ENCODE measurements at places on chromosomes 1 and 21.

DNA sequence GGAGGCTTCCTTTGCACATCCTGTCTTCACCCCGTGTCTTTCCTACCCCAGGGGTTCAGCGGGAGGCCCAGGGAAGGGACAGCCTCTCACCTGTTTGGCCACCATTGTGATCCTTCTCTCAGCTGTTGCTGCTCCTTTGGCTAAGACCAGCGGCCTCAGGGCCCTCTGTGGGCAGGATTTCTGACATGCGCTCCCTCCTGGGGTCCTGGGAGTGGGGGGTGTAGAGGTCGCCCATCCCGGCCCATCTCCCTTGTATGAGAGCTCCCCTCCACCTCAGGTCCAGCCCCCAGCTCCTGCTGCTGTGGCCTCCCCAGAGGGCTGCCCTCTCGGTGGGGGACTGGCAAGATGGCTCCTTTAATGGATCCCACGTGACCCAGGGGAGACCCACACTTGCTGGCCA, 120.5 kb downstream of the PRDM2 start:
- DNase-seq: no peak

DNA sequence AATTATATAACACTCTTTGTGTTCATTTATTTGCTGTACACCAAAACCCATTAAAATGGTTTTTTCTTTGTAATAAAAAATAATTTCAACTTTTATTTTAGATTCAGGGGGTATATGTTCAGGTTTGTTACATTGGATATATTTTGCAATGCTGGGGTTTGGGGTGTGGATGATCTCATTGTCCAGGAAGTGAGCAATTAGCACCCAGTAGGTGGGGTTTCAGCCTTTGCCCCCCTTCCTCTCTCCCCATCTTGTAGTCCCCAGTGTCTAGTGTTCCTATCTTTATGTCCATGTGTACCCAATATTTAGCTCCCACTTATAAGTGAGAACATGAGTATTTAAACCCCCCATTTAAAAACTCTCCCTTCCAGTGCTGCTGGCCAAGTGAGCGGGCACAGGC, 184.6 kb downstream of the RHOU start:
- no peak for DNase-seq

- no peak for DNase-seq
These were observed 130.8 kb downstream of the BEND5 start for GRCh38 chr1:48645883-48646282.

GRCh38 chr1:236302941-236303340, 21.2 kb upstream of the ERO1B start:
- no peak for DNase-seq

GRCh38 chr1:50955116-50955515, 5.0 kb downstream of the FAF1 start:
- no peak for DNase-seq

- DNase-seq: no peak
These were observed 39.5 kb upstream of the CASZ1 start for GRCh38 chr1:10835822-10836421.

DNA sequence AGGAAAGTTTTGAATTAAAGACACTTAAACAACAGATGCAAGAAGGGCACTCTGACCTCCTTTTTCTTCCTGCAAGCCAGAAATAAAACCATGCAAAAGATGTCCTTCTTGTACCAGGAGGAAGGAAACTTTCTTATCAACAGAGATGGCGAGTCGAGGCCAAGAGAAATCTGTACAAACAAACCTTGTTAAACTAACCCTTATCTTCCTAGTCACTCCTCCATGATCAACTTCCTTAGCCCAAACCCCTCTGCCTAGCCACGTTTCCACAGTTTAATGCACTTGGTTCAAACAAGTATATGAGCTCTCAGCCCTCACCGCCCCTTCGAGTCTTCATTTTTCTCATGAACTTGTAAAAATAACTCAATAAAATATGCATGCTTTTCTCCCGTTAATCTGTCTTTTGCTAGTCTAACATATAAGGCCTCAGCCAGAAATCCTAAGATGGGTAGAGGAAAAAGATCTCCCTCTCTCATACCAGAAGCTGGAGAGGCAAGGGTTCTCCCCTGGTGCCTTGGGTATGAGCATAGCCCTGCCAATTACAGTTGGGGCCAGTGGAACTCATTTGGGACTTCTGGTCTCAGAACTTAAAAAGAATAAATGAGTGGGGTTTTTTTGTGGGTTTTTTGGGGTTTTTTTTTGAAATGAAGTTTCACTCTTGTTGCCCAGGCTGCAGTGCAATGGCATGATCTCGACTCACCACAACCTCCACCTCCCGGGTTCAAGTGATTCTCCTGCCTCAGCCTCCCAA, 141.7 kb upstream of the SOD1 start:
- DNase-seq: no peak

DNA sequence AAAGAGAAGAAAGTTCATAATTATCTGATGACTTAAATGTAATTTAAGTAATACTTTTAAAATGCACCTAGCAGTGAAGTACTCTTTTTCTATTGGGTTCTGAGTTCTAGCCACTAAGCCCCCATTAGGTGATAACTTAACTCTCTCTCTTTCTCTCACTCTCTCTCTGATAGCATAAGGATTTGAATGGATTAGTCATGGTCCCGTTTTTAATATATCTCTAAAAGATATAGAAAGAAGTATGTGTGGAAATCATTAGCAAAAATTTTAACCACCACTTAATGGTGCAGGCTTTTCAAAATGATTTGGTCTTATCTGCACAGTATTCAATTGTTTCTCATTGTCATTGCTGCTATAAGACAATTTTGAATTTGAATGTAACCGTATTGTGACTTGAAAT, 78.2 kb downstream of the RWDD3 start:
- DNase-seq: no peak

DNA sequence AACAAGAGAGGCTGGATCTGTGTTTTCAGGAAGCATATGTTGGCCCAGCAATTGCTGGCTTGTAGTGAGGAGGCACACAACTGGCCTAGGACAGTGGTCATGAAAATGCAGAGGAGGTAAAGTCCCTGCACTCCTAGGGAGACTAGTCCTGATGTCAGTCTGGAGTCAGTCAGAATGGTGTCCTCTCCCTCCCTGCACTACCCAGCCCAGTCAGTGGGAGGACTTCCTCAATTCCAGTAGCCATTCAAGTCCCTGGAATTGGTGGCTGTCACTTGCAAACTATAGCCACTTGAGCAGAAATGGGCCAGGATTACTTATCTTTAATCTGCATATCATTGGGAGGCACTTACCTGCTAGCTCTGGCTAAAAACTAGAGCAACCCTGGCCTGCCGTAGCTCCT, 18.6 kb downstream of the NDUFS5 start:
- DNase-seq: no peak

- no peak for DNase-seq
These were observed 26.5 kb upstream of the TENT5C start for GRCh38 chr1:117579221-117579906.

DNA sequence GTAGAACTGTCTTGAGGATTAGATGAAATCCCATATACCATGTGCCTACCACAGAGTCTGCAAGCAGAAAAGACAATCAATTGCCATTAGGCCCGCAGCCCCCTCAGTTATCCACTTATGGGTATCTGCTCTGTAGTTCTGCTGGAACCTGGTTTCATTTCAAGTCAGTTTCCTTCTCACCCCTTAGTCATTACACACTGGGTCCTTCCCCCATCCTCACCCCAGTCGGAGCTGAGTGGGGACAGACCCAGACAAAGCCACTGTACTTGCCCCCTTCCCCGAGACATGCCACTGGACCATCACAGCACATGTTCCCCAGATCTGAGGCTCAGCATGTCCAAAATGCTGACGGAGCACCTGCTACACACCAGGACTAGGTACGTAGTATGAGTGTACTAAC, 21.2 kb downstream of the PGLYRP3 start:
- no peak for DNase-seq

DNA sequence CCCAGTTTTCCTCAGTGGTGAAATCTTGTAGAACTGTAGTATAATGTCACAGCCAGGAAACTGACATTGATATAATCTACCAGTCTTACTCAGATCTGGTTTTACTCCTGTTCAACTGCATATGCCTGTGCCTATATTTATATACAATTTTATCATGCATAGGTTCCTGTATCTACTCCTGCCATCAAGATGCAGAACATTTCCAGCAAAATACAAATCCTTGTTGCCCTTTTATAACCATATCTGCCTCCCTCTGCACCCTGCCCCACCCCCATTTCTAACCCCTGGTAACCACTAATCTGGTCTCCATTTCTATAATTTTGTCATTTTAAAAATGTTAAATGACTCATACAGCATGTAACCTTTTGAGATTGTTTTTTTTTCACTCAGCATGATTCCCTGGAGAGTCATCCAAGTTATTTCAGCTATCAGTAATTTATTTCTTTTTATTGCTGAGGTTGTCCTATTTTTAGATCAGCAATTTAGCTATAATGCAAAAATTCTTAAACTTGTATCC, 8.1 kb downstream of the UTP25 start:
- DNase-seq: no peak

DNA sequence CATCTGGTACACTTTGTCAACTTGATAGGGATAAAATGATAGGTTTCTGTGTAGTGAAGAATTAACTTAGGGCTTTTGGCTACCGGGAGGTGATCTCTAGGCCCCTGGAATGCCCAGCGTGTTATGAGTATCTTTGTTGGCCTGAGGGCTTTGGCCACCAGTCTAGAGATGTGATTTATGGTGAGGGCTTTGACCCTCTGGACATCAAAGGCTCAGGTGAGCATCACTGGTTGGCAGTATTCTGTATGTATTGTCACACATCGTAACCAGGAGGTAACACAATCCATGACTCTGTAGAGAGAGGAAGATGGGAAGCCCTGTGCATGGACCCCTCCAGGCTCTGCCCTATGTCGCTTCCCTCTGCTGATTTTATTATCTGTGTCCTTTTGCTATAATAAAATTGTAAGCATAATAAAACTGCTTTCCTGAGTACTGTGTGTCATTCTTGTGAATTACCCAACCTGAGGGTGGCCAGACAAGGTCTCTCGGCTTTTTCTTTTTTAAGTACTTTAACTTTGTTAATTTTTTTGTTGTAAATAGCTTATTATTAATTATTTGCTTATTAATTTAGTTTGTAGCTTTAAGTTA, 40.2 kb upstream of the PRDX6 start:
- DNase-seq: no peak

- DNase-seq: peak; percentile 60
These were observed at the start of gene CR1 for GRCh38 chr1:207495801-207496792. Gene CR1, plus strand, starts transcription at chr1:207496157. Its CDS starts 111 bp downstream, at chr1:207496268.

DNA sequence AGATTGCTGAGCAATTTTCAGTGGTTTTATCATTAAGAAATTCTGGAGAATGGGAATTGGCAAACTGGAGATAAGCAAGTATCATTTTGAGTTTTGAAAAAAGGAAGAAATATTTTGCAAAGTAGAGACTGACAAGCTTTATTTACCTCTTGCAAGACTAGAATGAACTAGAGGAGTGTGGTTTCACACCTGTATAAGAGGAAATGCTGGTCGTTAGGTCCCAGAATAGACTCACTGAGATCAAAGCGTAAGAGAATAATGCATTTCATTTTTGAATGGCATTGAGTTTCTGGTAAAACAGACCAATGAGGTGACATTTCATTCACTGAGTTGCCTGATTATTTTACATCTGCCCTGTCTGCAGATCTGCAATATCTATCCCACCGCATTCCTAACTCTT, 308.1 kb downstream of the ADGRL2 start:
- DNase-seq: no peak

Measured in activated B cell treated with CpG ODN at 0.5 μM for 24 hours (primary cell).